ENCODE measurements at places on chromosomes 2 and 18.

GRCh38 chr2:27431395-27431794 is 3.0 kb downstream of the NRBP1 start:
- no peak for DNase-seq

DNA sequence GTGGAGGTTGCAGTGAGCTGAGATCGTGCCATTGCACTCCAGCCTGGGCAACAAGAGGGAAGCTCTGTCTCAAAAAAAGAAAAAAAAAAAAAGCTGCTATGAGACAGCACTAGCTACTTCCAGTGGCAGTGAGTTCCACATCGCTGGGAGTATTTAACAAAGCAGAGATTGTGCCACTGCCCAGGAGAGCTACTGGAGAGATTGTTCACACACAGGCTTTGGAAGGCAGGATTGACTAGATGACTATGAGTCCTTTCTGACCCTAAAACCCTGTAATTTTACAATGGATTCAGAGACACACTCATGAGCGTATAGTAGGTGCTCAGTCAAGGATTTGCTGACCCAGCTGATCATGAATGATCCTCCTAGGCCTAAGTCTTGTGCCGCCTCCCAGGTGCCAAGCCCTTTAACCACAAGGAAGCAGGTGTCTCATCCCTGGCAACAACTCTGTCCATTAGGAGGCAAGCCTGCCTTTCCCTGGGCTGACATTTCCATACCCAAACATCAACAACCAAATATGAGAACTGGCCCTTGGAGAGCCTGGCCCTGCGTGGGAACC is 45.0 kb upstream of the ODC1 start:
- DNase-seq = no peak

GRCh38 chr2:33307659-33308270 is 168.7 kb upstream of the RASGRP3 start:
- no peak for DNase-seq

DNA sequence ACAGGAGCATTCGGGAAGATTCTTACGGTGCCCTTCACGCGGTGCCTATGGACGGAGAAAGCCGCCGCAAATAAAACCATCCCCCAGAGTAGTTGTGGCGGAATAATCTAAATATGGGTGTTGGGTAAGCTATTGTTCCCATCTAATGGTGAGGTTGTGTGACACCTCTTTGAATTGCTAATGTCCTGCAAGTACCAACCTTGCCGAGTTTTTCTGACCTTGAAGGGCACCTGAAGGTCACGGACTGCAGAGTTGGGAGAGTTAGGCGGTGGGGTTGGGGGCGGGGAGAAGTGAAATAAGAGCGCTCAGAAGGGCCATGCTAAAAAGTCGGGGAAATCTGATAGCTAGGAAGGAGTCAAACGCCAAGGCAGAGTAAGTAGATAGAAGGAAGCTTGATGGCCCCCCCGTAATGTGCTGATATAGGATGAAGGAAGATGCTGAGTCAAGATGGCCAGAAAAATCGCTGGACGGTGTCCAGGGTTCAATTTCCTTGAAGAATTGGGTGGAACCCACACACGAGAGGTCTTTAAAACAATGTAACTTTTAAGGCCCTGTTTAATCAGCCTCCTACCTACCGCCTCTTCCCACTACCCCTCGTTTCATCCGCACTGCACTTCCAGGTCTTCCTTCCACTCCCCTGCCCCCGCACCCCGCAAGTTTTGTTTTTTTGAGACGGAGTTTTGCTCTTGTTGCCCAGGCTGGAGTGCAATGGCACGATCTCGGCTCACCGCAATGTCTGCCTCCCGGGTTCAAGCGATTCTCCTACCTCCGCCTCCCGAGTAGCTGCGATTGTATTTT is 600 bp downstream of the KATNAL2 start:
- no peak for DNase-seq

DNA sequence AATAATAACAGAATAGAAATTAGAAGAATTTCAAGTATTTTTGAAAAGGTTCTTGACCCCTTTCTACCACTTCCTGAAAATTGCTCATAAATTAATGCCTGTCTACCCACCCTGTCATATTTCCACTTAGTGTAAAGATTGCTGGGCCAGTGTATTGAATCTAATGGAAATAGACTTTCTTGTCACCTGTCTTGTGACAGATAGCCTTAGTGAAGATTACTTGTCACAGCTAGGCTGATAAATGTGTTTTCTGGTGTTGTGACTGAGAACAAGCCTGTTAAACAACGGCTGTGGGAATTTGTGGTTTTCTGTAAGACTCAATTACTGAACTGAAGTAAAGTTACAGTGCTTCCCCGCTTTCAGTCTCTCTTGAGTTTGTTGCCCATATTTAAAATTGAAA is 37.0 kb downstream of the PIK3C3 start:
- DNase-seq = no peak

GRCh38 chr2:67130531-67131256 is 266.4 kb upstream of the ETAA1 start:
- no peak for DNase-seq

DNA sequence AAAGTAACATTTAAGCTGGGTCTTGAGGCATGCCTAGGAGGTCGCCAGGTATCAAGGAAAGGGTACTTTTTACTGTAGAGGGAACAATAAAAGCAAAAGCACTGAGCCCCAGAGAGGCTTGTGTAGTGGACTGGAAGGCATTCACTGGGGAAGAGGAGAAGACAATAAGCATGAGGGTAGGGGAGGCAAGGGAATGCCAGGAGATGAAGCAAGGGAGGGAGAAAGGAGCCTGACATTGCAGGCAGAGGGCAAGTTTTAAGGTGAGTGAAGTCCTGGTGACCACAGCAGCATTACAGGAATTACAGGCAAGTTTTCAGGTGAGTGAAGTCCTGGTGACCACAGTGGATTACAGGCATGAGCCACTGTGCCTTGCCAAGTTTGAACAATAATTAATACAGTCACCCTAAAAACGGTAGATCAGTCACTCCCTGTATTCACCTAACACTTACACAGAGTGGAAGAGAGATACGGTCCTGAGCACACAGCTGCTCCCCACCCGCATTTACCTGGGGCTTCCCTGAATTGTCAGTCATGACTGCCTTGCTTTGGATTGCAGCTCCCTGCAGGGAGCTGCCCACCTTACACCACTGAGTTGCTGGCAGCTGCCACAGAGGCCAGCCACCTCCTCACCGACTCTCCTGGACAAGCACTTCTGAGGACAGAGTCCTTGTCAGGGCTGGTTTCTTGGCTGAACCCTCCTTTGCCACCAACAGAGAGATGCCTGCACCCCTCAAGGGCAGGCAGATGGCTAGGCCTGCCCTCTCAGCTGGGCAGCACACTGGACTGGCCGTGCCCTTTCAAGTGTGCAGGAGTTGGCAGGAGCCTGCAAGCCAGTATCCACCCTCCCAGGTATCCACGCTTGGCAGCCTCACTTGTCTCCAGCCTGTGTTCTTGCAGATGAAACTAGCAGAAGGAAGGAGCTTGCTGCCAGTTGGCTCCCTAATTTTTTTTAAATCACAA is 153.2 kb upstream of the MSH6 start:
- DNase-seq = no peak

DNA sequence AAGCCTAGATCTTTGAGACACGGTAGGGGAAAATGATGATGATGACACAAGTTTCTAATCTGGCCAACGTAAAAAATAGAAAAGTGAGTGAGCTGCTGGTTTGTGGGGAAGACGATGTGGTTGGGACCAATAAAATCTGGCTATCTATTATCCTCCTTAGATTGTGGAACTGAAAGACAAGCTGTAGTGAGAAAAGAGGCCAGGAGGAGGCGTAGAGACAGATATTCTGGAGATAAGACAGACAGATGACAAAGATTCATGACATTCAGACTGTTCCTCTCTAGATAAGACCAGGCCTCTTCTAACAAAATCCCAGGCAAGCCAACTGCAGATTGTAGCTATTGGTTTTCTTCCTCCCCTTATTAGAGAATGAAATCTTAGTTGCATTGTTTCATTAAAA is 376.3 kb upstream of the UBE2E3 start:
- no peak for DNase-seq

GRCh38 chr2:218293715-218294429 is 1.6 kb upstream of the TMBIM1 start:
- no peak for DNase-seq

DNA sequence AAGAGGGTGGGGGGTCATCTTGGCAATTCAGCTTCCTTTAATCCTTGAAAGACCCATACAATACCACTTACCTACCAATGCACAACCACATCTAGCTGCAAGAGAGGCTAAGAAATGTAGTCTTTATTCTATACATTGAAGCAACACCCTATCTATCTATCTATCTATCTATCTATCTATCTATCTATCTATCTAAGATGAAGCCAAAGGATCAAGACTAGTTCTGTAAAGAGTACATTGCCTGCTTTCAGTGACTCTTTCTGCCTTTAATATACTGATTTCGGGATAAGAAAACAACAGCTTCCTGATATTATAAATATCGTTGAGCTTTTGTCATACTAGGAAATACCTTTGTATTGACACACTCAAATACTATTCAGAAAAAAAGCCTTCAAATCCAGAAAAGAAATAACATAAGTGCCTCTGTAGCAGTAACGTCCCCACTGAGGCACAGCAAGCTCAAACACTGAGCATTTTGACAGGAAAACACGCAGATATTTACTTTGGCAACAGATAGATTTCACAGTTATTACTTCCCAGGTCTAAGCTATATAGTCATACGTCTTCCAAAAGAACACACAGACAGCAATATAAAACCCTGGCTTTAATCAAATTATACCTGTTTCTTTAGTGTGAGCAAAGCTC is 139.4 kb upstream of the SERTAD2 start:
- no peak for DNase-seq

GRCh38 chr2:13818002-13818401 is 814.5 kb upstream of the LRATD1 start:
- no peak for DNase-seq

- DNase-seq = no peak
These were observed 83.3 kb downstream of the EML4 start for GRCh38 chr2:42252464-42252863.

GRCh38 chr2:33273479-33273878 is 203.0 kb upstream of the RASGRP3 start:
- DNase-seq = no peak

GRCh38 chr2:118852605-118853128 is 5.2 kb upstream of the EN1 start:
- no peak for DNase-seq

- no peak for DNase-seq
These were observed 305.4 kb downstream of the LPIN1 start for GRCh38 chr2:12051831-12052230.

DNA sequence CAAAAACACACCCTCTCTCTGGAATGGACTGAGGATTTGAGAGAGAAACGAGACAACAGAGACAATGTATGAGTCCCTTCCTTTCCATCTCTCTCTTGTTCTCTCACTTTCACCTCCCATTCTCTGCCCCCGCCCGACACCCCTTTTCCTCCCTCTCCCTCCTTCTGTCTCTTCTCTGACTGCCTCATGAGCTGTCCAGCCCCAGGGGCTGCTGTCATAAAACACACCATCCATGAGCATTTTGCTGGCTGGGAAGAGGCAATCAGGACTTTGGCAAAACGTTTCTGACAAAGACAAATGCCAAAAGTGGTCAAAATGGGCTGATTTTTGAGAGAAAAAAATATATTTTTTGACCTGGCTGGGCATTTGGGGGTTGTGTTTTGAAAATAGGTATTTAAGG is 377.2 kb downstream of the EN1 start:
- no peak for DNase-seq

- DNase-seq = no peak
These were observed 150.0 kb upstream of the GALNT5 start for GRCh38 chr2:157107460-157107859.

DNA sequence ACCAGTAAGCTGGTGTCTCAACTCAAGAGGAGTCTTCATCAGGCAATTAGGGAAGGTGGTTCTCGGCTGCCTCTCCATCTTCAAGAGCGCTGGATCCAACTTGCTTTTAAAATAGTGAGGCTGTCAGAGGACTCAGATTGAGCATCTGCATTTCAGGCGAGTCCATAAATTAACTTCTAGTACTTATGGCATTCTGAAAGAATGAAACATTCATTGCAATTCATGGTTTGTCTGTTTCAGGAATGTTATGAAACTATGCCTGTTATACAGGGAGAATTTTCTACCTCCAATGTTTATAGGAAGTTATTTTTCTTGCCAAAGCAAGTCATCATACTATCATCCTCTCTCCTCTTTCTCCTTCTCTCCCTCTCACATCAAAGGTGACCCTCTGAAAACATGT is 883.2 kb downstream of the SLC4A3 start:
- DNase-seq = no peak

GRCh38 chr2:100222844-100223243 is 80.5 kb upstream of the AFF3 start:
- DNase-seq = no peak

DNA sequence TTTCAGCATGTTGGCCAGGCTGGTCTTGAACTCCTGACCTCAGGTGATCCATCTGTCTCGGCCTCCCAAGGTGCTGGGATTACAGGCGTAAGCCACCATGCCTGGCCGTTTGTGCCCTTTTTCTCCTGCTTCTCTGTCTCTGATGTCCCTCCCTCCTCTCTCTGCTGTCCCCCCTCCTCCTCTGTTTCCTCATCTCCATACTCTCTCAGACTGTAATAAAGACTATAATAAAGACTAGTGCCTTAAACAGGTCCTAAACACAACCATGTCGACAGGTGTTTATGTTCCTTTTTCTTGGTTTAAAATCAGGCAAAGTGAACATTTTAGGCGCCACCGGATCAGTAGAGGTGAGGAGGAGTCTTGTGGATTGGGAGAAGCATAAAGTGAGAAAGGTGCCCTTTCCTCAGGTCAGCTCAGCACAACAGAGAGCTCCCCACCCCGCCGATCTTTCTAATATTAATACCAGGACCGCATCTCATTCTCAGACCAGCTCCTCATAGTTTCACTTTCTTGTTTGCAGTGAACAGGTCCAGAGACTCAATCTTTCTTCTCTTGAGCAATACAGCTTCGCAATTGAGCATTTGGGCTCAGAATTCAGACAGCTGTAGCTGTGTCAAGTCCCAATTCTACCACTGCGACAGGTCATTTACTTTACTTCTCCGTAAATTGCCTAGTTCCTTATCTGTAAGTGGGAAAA is 23.7 kb downstream of the TIMM21 start:
- no peak for DNase-seq

DNA sequence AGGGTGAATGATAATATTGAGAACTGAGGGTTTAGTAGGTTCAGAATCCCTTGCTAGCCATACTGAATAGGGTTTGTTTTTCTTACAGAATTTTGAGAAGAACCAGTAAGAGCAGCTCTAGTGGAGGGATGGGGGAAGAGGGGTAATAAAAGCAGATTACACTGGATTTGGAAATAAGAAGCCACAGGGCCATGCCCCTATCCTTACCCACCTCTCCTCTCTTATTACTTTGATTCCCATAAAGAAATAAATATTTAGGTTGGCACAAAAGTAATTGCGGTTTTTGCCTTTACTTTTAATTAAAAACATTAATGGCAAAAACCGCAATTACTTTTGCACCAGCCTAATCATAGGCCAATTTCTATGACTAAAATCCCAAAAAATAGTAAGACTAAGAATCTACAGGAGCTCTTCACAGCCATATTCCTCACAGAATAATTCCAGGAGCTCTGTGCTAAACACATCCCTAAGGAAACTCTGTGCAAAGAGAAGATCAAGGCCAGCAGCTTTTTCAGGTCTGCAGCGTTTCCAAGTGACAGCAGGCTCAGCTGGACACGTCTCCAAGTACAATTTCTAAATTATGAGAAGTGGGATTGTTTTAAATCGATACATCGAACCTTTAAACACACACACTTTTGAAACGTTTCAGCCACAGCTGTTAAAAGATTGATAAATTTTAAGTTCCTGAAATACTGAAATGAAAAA is 58.4 kb upstream of the RTN4 start:
- DNase-seq = no peak

- no peak for DNase-seq
These were observed 546 bp downstream of the CHPF start for GRCh38 chr2:219542931-219543595.
